ENCODE measurements at places on chromosomes 3 and 15.

- DNase-seq = no peak
Observed at GRCh38 chr15:41936155-41936554, 36.2 kb downstream of the EHD4 start.

- DNase-seq = no peak
Observed at GRCh38 chr3:131804565-131805133, 230.2 kb downstream of the CPNE4 start.

- DNase-seq = no peak
Observed at GRCh38 chr3:134357914-134358811, 16.1 kb downstream of the AMOTL2 start.

DNA sequence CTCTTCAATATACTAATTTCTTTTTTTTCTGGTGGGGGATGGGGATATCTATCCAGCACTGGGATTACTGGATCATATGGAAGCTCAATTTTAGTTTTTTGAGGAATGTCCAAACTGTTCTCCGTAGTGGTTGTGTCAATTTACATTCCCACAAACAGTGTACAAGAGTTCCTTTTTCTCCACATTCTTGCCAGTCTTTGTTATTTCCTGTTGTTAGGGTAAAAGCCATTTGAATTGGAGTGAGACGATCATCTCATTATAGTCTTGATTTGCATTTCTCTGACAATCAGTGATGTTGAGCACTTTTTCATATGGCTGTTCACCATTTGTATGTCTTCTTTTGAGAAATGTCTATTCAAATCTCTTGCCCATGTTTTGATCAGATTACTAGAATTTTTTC lies 12.8 kb upstream of the WDR49 start:
- DNase-seq = no peak

GRCh38 chr3:119084371-119085069 lies 49.9 kb upstream of the IGSF11 start:
- no peak for DNase-seq

- no peak for DNase-seq
Observed at GRCh38 chr15:48564690-48565089, 80.8 kb downstream of the FBN1 start.

- DNase-seq = no peak
Observed at GRCh38 chr3:31354373-31354772, 178.4 kb upstream of the STT3B start.

DNA sequence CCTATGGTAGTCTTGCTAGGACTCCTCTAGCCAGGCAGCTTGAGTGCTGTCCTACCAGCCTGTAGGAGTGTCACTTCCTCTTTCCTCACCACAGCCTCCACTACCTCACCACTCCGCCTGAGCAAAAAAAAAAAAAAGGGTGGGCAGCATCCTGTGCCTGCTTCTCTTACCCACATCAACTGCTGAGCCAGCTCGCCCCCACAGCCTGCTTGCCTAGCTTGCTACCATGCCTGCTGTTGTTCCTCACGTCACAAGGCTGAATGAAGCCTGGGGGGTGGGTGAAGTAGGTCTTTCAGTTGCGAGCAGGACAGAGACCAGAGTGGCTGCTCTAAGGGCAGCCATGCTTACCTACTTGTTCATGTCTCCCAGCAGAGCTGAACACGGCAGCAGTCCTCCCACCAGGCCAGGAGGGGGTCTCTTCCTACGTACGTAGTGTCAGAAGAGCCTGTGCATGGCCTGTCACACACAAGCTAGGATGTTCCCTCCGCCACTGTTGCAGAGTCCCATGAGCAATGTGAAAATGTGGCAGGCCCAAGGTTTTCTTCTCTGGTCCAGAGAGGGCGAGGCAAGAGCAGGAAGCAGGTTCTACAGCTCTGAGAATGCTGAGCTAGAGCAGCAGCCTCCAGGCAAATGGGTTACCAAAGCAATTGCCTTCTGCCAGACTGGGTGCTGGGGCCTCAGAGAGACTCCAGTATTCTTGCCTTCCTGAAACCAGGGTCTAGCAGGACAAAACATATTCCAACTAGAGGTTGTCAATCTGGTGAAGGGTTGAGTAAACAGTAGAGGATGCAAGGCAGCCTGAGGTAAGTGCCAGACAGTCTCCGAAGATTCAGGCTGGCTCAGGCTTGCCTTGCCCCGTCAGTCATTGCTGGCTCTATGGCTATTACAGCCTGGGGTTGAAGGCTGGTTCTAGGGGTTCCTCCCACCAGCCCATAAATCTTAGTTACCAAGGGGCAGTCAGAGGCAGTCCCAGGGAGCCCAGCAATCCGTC lies 8.1 kb downstream of the PPM1M start:
- peak; percentile 65 for DNase-seq

DNA sequence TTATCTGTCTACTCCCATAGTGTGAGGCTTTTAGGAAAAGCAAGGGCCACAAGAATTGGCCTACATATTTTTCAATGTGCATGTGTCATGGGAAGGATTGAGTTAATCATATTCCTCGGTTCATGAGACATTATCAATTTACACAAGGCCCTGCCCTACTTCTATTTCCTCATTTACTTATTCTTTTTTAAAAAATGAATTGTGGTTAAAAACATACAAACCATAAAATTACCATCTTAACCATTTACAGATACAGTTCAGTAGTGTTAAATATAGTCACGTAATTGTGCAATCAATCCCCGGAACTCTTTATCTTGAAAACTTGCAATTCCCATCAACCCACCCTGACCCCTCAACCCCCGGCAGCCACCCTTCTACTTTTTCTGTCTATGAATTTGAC lies 284.0 kb upstream of the GADL1 start:
- DNase-seq = no peak

DNA sequence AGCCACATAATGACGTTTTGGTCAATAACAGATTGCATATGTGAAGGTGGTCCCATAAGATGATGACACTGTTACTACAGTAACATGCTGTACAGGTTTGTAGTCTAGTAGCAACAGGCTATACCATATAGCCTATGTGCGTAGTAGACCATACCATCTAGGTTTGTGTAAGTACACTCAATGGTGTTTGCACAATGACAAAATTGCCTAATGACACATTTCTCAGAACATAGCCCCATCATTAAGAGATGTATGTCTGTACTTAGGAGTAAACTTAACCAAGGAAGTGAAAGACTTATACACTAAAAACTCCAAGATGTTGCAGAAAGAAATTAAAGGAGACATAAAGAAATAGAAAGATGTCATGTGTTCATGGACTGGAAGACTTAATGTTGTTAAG lies 66.2 kb downstream of the RPLP1 start:
- DNase-seq = no peak

- no peak for DNase-seq
Observed at GRCh38 chr15:60195611-60196010, 191.5 kb downstream of the FOXB1 start.

GRCh38 chr15:96300836-96301235 lies 29.7 kb upstream of the NR2F2 start:
- DNase-seq = no peak

DNA sequence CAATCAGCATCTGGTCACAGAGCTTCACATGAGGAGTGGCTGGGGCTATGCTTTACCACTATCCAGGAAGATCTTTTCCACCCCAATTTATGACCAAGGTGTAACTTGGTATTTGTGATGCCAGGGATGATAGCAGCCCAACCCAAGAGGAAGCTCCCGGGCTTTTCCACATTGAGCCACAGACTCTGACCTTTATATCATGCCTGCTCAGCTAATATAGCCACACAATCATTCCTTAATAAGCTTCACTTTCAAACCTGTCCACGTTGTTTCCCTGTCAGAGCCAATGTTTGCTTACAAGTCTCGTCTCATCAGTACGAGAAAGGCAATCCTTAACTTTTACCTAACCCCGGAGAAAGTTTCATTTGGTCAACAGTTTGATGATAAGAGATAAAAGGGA lies 330.9 kb downstream of the SHQ1 start:
- no peak for DNase-seq

GRCh38 chr3:159922193-159922840 lies 66.3 kb upstream of the IL12A start:
- DNase-seq = no peak

DNA sequence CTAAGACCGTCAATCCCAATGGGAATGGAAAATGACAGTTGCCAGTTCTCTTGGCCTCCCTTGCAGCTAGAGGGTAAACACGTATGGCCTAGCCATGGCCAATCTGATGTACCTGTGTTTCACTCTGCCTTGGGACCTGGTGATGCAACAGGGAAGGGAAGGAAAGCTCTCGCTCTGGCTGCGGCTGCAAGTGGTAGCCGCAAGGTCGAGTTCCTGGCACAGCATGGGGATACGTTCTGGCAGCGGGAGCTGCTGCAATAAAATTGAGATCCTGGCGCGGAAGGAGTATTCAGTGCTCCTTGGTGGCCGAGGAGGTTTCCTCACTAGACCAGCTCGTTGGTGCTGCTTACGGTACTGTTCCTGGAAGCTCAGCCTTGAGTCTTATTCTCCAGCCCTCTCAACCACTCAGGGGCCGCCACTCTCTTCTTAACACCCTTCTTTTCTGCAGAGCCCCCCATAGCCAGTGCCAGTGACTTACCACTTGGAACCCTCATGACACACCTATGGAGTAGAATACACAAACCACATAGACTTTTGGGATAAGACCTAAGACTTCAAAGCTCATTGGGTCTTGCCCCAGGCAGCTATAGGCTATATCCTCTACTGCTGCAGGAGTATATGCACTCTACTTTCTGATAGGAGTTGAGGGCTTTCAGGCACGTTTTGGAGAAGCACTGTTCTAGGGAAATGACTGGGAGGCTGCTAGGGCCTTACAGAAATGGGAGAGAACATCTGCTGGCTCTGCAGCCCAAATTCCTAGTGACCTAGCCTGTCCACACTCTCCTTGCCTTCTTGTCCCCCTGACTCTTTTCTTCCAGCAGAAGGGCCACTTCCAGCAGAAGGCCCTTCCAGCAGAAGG lies 2.7 kb downstream of the KY start:
- DNase-seq = no peak

DNA sequence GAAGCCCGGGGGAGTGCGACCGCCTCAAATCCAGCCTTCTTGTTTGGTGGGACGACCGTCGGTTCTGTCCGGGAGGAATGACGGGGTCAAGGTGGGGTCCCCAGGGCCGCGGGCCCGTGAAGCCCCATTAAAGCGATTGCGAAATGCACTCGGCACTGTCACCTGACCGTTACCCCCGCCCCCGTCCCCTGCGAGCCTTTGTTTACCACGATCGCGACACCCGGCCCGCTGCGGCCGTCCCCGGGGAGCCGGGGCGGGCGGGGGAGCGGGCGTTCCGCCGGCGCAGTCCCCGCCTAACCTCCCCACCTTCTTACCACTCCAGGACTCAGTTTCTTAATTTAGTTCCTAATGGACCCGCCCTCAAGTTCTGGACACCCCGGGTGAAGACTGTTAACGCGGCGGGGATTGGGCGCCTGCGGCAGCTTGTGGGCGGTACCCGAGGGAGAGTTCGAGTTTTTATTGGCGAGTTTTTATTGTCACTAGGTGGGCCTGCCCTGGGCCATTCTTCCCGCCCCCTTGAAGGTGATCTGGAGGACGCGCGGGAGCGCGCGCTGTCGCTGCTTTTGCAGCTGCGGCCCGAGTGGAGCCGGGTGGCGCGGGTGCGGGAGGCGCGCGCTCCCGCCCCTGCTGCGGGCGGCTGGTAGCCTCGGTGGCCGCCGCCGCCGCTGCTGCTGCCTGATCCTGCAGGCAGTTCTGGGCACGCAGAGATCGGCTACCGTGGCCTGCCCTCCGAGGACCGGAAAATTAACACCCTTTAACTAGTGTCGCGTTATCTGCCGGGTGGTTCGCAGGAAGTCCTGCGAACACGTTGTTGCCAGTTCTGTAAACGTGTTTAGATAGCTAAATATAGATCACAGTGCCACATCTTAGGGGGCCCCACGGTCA lies 1.0 kb downstream of the KLHL24 start:
- DNase-seq = peak; percentile 84

DNA sequence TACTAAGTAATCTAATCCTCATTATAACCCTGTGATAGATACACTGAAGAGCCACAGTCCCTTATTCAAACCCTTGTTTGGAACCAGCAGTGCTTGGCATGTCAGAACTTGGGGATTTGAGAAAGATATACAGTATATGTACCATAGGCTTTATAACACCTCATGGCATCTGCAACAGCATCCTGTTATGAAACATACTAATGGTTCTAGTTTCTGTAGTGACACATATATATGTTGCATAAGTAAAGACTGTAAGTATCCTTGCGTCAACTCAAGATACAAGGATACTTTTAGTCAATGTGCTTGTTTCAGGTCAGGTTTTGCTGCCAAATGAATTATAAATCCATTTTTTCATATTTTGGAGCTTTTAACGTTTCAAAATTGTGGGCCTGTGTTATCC lies 58.5 kb downstream of the CCNL1 start:
- DNase-seq = no peak

DNA sequence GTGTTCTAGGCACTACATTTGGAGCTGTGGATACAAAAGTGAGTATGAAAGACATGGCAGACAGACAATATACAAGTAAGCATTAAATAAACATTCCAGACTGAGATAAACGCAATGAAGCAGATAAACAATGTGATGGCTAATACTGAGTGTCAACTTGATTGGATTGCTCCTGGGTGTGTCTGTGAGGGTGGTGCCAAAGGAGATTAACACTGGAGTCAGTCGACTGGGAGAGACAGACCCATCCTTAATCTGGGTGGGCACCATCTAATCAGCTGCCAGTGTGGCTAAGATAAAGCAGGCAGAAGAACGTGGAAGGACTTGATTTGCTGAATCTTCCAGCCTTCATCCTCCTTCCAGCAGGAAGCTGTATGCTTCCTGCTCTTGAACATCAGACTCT lies 77.2 kb downstream of the CADPS start:
- DNase-seq = no peak

- no peak for DNase-seq
Observed at GRCh38 chr3:136535906-136536305, 216.3 kb downstream of the STAG1 start.

DNA sequence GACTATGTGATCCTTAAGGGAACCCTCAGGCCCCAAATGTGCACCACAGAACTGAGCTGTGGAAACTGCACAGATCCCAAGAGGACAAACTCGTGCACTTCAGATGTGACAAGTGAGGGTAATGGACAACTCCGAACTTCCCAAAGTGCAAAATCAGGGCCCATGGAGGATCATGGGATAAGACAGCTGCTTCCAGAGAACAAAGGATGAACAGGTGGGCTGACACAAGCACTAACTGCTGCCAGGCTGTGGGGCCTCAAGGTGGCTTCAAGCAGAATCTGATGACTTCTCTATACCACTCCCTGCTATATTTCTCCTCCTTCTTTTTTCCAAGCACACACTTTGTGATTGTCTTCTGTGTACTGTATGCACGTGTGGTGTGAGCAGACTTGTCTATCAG lies 5.4 kb downstream of the TARS3 start:
- no peak for DNase-seq

DNA sequence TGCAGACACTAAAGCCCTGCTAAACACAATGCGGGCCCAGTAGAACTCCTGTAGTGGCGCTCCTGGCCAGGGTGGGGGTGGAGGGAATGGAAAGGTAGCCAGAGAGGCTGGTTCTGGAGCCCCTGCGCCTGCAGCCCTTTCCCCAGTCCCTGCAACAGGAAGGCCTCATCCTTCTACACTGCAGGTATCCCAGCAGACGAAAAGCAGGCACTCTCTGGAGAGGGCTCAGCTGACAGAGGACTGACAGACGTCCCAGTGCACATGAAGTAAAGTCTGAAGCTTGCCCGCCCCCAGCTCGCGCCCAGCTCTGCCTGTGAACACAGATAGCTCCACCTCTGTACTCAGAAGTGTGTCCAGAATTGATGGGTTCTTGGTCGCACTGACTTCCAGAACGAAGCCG lies 46.0 kb downstream of the NSMCE3 start:
- DNase-seq = no peak
